ENCODE measurements at places on chromosomes 6 and 20.

- no peak for DNase-seq
These were observed 185.3 kb downstream of the BACH2 start for GRCh38 chr6:90111387-90111786.

GRCh38 chr6:168417679-168418557 lies 23.1 kb upstream of the SMOC2 start:
- DNase-seq = no peak

DNA sequence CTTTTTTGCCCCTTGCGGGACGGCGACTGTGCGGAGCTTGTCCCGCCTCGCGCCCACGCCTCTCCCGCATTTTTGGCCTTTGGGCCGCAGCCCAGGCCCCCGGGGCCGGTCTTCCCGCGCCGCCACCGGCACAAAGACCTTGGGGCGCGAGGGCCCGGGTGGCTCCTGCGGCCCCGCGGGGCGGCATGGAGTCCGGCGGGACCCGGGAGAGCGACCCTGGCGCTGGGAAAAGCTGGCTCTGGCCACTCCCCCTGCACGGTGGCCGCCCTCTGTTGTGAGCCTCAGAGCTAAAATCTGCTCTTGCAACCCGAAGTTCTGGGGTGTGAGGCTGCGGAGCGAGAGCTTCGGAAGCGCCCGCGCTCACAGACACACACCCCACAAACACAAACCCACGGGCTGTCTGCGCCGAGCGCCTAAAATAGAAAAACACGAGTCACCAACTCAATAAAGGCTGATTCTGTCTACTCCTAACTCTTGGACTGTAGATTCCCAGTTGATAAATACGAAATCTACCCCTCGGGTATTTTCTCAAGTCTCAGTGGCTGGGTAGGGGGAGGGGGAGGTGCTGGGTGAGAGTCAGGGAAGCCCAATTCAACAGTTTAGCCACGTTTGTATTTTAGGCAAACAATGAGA lies 496 bp upstream of the BEND3 start:
- peak; percentile 55 for DNase-seq

GRCh38 chr20:48080583-48080982 lies 295.3 kb upstream of the SULF2 start:
- no peak for DNase-seq

- no peak for DNase-seq
These were observed 96.4 kb upstream of the MRPS10 start for GRCh38 chr6:42313941-42314570.

DNA sequence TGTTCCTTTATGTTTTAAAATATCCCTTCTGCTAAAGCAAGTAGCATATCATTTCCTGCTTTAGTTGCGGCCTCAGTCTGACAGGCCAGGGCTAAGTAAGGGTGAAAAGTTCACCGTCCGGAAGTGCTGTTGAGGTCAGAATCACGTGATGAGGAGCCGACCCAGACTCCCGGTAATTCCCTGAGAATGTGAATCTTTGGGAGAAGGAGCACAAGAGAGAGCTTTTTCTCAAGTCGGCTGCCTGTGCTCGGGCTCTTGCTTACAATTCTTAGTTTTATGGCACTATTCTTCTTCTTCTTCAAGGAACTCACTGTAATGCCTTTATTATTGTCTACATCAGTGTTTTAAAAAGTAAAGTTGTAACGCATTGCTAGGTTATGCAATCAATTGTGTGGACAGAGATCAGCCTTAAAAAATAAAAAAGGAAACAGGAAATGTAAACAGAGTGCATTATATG lies 309.3 kb downstream of the PRL start:
- DNase-seq = peak; percentile 74

- no peak for DNase-seq
These were observed 884 bp downstream of the TSPO2 start for GRCh38 chr6:41043151-41043550.

GRCh38 chr20:32281711-32282110 lies 4.3 kb downstream of the KIF3B start:
- no peak for DNase-seq

DNA sequence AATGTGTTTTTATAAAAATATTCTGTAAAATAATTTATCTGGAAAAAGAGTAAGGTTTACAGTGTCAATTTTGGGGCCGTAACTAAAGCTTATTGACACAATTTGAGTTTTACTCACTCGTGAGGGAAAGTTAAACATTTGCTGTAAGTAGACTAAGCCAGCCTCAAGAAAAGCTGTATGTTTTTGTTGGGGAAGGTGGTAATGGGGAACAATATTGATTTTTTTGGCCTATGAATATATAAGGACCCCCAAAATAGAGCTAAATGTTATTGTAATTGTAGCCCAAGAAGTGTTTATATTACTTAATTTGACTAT lies 1.4 kb downstream of the SENP6 start:
- DNase-seq = no peak

DNA sequence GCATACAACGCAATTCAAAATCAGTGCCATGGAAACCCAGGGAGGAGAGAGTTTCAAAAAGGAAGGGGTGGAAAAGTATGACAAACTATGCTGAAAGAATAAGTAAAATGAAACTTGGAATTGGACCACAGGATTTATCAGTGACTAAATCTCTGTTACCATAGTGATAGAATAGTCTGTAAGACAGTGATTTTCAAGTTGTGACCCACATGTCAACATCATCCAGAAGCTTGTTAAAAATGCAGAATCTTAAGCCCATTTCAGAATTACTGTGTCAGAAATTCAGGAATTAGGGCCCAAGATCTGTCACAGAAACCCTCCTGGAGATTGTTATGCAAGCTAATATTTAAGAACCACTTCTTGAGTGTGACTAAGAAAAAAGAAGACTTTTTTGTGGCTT lies 417.7 kb upstream of the JAG1 start:
- DNase-seq = no peak

- no peak for DNase-seq
These were observed 11.8 kb downstream of the ADTRP start for GRCh38 chr6:11766589-11767450.

GRCh38 chr6:152271776-152272464 lies 365.2 kb downstream of the SYNE1 start:
- DNase-seq = no peak

- DNase-seq = no peak
These were observed 116.8 kb downstream of the MAFB start for GRCh38 chr20:40572251-40572650.

DNA sequence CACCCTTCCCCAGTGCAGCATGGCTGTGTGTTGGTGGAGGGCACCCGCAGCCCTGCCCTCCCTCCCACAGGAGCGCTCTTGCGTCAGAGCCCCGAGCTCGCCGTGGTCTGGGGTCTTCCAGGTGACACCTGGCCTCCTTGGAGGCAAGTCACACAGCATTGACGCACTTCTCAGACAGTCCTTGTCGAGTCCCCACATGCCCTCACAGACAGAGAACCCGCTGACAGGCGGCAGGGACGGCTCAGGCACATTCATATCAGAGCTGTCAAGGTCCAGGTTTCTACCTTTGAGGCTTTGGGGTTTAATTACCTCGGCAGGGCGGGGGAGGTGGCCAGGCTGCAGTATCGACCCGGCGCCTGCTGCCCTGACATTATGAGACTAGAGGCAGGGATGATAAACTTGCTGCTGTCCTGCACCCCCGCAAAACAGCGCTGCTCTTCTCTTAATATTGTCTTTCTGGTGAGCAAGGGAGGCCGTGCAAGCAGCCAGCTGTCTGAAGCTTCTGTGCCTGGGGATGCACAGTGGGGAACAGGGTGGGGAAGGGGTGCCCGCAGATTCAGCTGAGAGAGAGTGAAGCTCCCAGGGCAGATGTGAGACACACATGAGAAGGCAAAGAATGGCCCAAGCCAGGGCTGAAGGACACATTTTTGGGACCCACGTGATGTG lies 4.7 kb downstream of the NPEPL1 start:
- no peak for DNase-seq

DNA sequence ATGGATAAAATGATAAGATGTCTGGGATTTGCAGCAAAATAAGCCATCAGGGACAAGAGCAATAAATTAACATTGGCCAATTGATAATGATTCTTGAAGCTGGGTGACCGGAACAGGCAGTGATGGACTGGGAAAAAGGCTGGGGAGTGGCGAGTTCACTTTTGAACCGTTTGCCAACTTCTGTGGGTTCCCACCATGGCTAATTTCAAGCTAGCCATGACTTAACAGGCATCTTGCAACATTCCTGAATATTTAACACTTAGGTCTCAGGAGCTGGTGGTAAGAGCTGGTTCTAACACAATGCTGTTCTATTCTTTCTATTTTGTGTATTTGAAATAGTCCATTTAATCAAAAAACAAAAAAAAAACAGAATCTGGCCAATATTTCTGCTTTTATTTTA lies 37.6 kb upstream of the CD83 start:
- no peak for DNase-seq

- no peak for DNase-seq
These were observed 3.6 kb upstream of the ARFGEF3 start for GRCh38 chr6:138157986-138158638.

GRCh38 chr20:48006036-48006833 lies 221.0 kb upstream of the SULF2 start:
- DNase-seq = no peak

DNA sequence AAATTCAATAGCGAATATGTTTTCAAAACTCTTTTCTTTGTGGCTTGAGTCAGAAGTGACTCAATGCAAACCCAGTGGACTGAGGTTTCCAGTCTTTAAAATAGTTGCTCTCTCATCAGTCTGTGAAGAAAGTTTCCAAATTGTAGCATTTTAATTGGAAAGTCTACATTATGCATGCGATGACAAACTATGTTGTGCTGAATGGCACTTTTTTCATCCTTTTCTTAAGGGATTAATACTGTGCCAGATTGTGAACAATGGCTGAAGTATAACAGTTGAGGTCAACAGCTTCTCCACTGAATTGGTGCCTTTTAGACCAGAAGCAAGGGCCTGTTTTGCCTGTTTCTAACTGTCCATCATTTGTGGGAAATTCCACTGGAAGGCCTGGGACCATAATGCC lies 377.1 kb downstream of the BTBD9 start:
- DNase-seq = no peak

DNA sequence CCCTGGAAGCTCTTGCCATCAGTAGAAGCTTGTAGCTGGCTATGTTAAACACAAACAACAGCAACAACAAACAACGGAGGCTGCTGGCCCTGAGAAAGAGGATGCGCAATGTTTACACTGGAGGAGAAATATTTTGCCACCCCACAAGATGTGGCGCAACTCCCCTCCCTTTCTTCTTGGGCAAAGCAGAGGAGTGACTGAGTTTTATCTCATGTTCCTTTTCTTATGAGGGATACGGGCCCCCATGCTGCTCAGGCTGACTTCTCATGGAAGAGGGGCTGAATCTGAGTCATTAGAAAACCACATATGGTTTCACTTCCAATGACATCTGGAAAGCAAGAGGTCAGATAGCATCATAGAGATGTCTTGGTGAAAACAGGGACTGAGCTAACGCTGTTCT lies 75.9 kb upstream of the HDDC2 start:
- no peak for DNase-seq

- DNase-seq = no peak
These were observed 11.9 kb downstream of the DNPH1 start for GRCh38 chr6:43217351-43217750.

GRCh38 chr20:15703171-15703911 lies 869.9 kb downstream of the KIF16B start:
- DNase-seq = no peak

DNA sequence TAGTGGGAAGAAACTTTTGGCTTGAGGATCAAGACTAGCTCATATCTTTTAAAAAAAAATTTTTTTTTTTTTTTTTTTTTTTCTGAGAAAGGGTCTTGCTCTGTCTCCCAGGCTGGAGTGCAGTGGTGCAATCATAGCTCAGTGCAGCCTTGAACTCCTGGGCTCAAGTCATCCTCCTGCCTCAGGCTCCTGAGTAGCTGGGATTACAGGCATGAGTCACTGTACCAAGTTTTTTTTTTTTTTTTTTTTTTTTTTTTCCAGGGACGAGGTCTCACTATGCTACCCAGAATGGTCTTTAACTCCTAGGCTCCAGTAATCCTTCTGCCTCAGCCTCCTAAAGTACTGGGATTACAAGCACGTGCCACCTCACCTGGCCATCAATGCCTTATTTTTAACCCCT lies 27.9 kb downstream of the GCLC start:
- DNase-seq = no peak

GRCh38 chr6:25156123-25156522 lies 123.1 kb upstream of the CARMIL1 start:
- no peak for DNase-seq

GRCh38 chr6:143015300-143015706 lies 45.4 kb upstream of the AIG1 start:
- DNase-seq = no peak

GRCh38 chr6:37103169-37104039 lies 66.5 kb upstream of the PIM1 start:
- DNase-seq = peak; percentile 98
